ENCODE measurements at places on chromosomes 13 and 19.
A peak's percentile ranks its signal among the peaks of the same experiment; 100 is the strongest.

DNA sequence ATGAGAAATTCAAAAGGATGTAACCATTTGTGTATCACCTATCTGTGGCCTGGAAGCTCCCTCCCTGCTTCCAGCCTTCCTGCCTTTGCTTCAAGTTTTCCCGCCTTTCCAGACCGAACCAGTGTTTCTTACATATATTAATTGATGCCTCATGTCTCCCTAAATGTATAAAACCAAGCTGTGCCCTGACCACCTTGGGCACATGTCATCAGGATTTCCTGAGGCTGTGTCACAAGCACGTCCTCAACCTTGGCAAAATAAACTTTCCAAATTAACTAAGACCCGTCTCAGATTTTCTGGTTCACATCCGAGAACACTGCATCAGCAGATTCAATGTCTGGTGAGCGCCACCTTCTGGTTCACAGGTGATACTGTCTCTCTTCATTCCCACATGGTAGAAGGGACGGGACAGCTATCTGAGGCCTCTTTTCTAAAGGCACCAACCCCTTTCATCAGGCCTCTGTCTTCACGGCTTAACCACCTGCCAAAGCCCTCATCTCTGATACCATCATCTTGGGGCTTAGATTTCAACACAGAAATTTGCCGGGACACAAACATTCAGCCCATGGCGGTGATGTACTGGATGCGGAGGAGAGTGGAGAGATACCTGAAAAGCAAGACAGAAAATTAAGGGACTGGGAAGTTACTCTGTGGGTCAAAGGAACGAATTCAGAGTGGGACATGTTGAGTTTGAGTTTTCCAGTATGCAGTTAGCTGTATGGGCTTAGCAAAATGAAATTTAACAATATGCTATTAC is 58.7 kb upstream of the PABPC3 start:
- ATAC-seq = peak; percentile 51

- peak; percentile 25 for ATAC-seq
These were observed at the start of gene PNMA8B for GRCh38 chr19:46495786-46496099. Gene PNMA8B (minus strand): TSS chr19:46495867. CDS start chr19:46495465, 402 bp downstream.

DNA sequence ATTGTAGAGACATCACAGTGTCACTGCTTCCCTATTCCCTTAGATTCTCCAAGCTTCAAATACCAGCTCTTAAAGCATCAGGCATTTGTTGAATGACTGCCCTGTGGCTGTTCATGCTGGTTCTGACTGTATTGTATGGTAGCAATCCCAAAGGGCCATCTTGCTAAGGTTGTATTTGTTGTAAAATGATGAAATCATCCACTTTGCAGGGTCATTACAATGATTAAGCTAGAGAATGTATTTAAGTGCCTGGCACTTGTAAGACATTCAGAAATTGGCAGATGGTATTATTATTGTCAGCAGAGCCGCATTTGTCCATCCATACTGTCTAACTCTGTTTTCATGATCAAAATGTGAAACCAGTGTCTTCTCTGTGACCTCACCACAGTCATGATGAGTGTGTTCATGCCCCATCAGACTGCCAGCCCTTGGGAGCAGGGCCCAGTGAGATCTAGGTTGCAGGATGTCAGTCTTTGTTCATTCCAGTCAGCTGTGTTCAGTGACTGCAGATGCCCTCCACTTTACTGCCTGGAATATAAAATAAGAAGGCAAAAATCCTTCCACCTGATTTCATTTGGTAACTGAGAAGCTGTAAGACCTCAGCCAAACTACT is 86.1 kb downstream of the DHRS12 start:
- no peak for ATAC-seq

GRCh38 chr13:95260031-95260525 is 41.2 kb downstream of the ABCC4 start:
- no peak for ATAC-seq

DNA sequence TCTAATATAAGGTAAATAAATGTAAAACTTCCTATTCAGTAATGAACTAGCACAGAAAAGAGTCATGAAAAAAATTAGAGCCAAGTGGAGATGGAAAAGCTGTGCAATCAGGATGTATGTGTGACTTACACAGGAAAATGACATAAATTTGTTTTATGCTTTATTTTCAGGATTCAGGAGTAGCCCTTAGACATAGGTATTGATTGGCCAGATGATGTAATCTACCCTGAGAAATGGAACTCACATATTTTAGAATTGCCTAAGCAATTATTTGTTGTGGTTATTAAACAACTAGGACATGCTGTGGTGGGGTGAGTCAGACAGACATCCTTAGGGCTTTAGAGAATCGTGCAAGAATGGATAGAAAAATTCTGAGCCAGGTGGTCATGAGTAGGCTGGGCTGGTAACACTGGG is 110.6 kb downstream of the PCDH9 start:
- ATAC-seq = no peak

DNA sequence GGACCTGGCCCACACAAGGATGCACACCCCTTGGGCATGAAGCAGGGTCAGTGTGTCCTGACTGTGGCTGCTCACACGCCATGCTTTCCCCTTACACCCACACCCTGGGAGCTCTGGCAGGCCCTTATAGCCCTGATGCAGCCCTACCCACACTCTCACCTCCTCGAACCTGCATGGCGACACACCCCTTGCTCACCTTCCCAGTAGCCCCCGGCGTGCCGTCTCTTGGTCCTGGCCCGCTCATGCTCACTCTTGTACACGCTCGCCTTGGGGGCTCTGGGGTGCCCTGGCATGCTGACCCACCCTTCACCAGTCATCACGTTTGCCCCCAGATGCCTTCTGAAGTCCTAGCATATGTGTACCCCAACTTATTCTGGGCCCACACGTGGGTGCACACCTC is 56.1 kb downstream of the MAP4K1 start:
- ATAC-seq = no peak

GRCh38 chr13:42950181-42950580 is 41.9 kb downstream of the EPSTI1 start:
- ATAC-seq = no peak

DNA sequence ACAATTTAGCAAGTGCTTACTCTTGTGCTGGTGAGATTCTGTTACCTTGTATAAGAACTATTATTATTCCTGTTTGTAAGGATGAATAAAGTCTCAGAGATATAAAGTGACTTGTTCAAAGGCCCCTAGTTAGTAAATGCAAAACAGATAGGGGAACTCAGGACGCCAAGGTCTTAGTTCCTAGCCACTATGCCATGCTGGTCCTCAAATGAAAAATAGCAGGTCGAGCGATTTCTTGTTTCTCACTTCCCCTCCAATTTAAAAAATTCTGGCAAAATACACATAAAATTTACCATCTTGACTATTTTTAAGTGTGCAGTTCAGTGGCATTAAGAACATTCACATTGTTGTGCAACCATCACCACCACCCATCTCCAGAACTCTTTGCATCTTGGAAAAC is 1.1 kb downstream of the TECR start:
- no peak for ATAC-seq

- no peak for ATAC-seq
These were observed 5.7 kb upstream of the LYPD3 start for GRCh38 chr19:43471091-43471490.

GRCh38 chr13:113982296-113982661 is 8.4 kb upstream of the C13orf46 start:
- no peak for ATAC-seq

- ATAC-seq = no peak
These were observed 293.6 kb downstream of the DNAJC15 start for GRCh38 chr13:43316946-43317353.

- ATAC-seq = no peak
These were observed 9.0 kb downstream of the PTH2 start for GRCh38 chr19:49414256-49414655.

GRCh38 chr13:112161521-112162301 is 94.8 kb downstream of the SOX1 start:
- ATAC-seq = no peak

DNA sequence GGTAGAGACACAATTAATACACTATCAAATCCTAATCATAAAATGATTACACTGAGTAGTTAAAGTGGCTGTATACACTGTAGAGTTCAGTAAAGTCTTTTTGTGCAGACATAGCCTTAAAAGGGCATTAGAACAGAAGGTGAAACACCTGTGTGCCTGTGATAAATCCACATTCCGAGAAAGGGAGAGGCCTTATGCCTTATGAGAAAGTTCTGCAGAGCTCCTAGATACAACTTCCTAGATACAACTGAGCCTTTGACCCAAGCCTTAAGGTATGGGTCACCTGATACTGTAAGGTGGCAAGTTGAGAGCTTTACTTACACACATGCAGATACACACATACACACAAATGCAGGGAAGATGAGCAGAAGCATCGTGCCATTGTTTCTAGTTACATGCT is 6.3 kb downstream of the SERP2 start:
- no peak for ATAC-seq

GRCh38 chr19:14031719-14032480 is at the start of gene IL27RA:
Gene IL27RA (plus strand): TSS chr19:14031762. CDS start chr19:14031873, 111 bp downstream.
- ATAC-seq = peak; percentile 82

- ATAC-seq = no peak
These were observed 33.8 kb upstream of the GARRE1 start for GRCh38 chr19:34220472-34221063.

- ATAC-seq = no peak
These were observed 1.0 kb upstream of the KDM4B start for GRCh38 chr19:4967738-4968461.

DNA sequence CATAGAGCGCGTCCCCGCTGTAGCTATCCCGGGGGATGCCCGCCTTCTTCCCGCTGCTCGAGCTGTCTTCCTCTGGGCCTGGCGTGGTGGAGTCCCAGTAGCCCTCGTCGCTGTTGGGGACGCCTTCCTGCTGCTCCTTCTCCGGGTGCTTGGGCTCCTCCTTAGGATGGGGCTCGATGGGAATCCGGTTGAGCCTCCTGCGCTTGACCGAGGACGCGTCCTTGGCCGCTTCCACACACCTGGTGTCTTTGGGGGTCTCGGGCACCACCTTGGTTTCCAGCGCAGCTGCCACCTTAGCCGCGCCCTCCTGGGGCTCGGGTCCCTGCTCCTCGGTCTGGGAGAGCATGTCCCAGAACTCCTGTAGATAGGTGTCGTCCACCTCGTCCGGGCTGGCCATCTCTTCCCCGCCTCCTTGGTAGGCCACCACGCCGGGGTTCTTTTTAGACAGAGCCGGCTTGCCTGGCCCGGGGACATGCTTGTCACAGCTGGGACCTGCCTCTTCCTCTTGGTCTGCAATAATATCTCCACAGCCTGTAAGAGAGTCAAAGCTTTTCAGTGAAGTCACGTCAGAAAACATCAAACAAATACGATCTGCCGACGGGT is 2.0 kb downstream of the AMER2 start:
- ATAC-seq = no peak

- no peak for ATAC-seq
These were observed 171.7 kb downstream of the LACC1 start for GRCh38 chr13:44051405-44051804.

DNA sequence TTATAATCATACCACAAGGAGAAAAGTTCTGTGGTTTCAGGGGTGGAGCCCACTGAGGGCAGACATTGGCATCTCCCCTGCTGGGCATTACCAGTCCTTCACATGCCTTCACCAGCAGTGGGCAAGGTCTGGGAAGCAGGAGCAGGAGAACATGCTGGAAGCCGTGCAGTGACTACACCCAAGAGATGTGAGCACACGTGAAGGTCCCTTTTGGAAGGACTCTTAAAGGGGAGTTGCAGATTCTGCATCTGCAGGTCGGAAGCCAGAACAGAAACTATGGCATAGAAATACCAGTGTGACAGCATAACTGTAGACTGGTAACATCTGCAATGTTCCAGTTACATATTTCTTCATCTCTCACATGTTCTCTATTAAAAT is 26.9 kb upstream of the KL start:
- ATAC-seq = no peak

- no peak for ATAC-seq
These were observed 9.9 kb upstream of the SELENOW start for GRCh38 chr19:47768604-47769003.

GRCh38 chr13:97934590-97934989 is 18.9 kb upstream of the IPO5 start:
- no peak for ATAC-seq

DNA sequence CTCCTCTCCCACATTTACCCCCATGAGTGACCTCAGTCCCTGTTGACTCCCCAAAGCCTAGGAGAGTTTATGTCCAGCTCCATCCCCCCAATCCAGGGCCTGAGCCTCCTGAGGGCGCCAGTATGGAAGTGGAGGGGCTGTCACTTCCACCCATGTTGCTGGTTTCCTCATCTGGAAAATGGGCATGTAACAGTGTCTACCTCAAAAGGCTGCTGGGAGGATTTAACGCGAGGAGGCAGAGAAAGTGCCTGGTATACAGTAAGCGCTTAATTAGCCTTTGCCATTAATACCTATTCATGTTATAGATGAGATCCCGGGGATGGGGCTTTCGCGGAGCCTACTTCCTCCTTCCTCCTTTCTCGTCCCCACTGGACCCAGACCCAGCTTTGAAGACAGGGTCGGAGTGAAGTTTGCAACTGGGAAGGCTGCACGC is 476 bp downstream of the TYK2 start:
- ATAC-seq = no peak

GRCh38 chr19:18894254-18895037 is 1.5 kb downstream of the CERS1 start:
- ATAC-seq = no peak

DNA sequence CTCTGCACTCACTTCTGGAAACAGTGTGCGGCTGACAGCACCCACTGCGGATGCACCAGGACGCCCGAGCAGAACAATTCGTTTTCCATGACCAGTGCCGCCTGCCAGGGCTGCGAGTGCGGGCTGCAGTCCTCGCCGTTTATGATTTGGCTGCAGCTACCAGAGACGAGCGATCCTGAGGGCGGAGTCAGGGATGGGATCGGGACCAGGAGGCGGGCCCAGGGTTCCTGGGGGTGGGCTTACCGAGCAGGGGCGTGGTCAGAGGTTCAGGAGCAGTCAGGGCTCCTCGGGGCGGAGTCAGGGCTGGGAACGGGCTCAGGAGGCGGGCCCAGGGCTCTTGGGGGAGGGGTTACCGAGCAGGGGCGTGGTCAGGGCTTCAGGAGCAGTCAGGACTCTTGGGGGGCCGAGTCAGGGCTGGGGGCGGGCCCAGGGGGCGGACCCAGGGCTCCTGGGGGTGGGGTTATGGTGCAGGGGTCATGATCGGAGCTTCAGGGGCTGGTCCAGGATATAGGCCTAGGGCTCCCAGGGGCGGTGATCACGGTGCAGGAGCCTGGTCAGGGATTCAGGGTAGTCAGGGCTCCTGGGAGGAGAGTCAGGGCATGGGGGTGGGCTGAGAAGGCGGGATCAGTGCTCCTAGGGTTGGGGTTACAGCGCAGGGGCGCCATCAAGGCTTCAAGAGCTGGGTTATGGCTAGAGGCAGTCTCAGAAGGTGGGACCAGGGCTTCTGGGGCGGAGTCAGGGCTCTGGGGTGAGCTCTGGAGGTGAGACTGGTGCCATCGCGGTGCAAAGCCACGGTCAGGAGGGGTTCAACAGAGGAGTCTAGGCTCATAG is 1.7 kb downstream of the KLK4 start:
- no peak for ATAC-seq

- peak; percentile 86 for ATAC-seq
These were observed 499 bp downstream of the LSM7 start for GRCh38 chr19:2327773-2328400.

Measured in activated CD4-positive, CD25-positive, alpha-beta regulatory T cell treated with anti-CD3 and anti-CD28 coated beads, Interleukin-2, amount 50 U/mL, for 24 hours (primary cell).